ENCODE measurements at places on chromosomes 2 and 18. TPM values are rescaled to one million over a fixed set of nuclear protein-coding genes. Genes with fewer than 3 reads are reported as not detected.

Gene CFAP65
- total RNA-seq: not detected

Gene KCNS3
- not detected for total RNA-seq

Gene KCNG2
- total RNA-seq: not detected

Gene ASB18
- total RNA-seq: not detected

Gene AOX1
- not detected for total RNA-seq

DNA sequence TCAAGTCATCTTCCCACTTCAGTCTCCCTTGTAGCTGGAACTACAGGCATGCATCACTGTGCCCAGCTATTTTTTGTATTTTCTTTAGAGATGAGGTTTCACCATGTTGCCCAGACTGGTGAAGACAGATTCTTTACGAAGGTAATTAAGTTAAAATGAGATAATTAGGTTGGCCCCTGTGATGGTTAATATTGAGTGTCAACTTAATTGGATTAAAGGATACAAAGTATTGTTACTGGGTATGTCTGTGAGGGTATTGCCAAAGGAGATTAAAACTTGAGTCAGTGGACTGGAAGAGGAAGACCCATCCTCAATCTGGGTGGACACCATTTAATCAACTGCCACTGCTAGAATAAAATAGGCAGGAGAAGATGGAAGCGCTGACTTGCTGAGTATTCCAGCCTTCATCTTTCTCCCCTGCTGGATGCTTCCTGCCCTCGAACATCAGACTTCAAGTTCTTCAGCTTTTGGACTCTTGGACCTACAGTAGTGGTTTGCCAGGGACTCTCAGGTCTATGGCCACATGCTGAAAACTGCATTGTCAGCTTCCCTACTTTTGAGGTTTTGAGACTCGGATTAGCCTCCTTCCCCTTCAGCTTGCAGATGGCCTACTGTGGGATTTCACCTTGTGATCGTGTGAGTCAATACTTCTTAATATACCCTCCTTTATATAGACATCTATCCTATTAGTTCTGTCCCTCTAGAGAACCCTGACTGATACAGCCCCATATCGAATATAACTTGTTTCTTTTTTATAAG lies 269.1 kb downstream of the TMX3 start:
- no peaks in the 10 kb centered on the region for H3K4me1 ChIP-seq
- H3K4me3 ChIP-seq: no peak overlapping the region
- H3K27me3 ChIP-seq: no peaks in the 10 kb centered on the region
- no peak for DNase-seq

GRCh38 chr2:127783101-127783500 lies 27.9 kb downstream of the WDR33 start:
- no peak overlapping the region for H3K4me3 ChIP-seq
- DNase-seq: no peak
- H3K27ac ChIP-seq: no peak overlapping the region

GRCh38 chr2:68709421-68709911 lies 25.1 kb upstream of the ARHGAP25 start:
- H3K4me1 ChIP-seq: peaks cover 15% of the 10 kb centered on the region
- peak overlapping the region; percentile 32 for H3K27ac ChIP-seq
- no peaks in the 10 kb centered on the region for H3K27me3 ChIP-seq
- no peaks in the 10 kb centered on the region for H3K36me3 ChIP-seq

GRCh38 chr2:6914828-6915227 lies 2.4 kb upstream of the RNF144A start:
- no peak overlapping the region for H3K27ac ChIP-seq
- H3K36me3 ChIP-seq: peaks cover 2% of the 10 kb centered on the region
- no peak for DNase-seq
- peaks cover 46% of the 10 kb centered on the region for H3K4me1 ChIP-seq
- H3K27me3 ChIP-seq: no peaks in the 10 kb centered on the region

DNA sequence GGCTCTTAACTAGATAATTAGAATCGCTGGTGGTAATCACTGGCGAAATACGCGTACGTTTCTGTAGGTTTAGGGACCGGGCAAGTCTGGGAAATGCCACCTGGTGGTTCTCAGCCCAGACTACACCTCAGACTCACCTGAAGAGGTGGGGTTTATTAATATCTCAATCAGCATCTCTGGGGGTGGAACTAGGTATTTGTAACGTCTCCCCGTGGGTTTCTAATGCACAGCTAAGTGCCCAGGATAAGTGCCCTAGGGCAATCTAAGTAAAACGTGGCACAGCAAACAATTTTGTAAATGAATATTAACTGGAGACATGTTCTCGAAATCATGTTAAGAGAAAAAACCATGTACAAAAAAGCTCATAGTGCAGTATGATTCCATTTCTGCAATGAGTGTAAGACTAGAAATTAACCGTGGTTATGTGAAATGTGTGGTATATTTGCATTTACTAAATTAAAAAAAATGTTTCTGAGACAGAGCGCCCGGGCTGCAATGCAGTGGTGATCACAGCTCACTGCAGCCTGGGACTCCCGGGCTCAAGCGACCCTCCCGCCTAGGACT lies 760 bp upstream of the CNOT11 start:
- peaks cover 3% of the 10 kb centered on the region for H3K36me3 ChIP-seq
- H3K27ac ChIP-seq: peak overlapping the region; percentile 97
- DNase-seq: peak; percentile 10
- H3K4me3 ChIP-seq: peak overlapping the region; percentile 100

GRCh38 chr2:235538981-235539380 lies 45.1 kb downstream of the AGAP1 start:
- H3K36me3 ChIP-seq: no peaks in the 10 kb centered on the region
- H3K4me3 ChIP-seq: no peak overlapping the region
- H3K4me1 ChIP-seq: no peaks in the 10 kb centered on the region
- H3K27me3 ChIP-seq: peaks cover 33% of the 10 kb centered on the region
- DNase-seq: no peak

GRCh38 chr2:39697454-39697853 lies 31.7 kb downstream of the TMEM178A start:
- H3K27ac ChIP-seq: no peak overlapping the region
- H3K4me3 ChIP-seq: no peak overlapping the region
- peaks cover 2% of the 10 kb centered on the region for H3K4me1 ChIP-seq

- no peak overlapping the region for H3K27ac ChIP-seq
- DNase-seq: no peak
- H3K4me1 ChIP-seq: peaks cover 4% of the 10 kb centered on the region
These were observed 140.1 kb downstream of the NR4A2 start for GRCh38 chr2:156192468-156192867.

- H3K36me3 ChIP-seq: peaks cover 10% of the 10 kb centered on the region
- no peak for DNase-seq
- no peak overlapping the region for H3K4me3 ChIP-seq
- H3K27ac ChIP-seq: peak overlapping the region; percentile 24
These were observed 40.3 kb downstream of the CYB5A start for GRCh38 chr18:74251297-74252038.

- peaks cover 7% of the 10 kb centered on the region for H3K4me1 ChIP-seq
- no peak overlapping the region for H3K27ac ChIP-seq
- peaks cover 5% of the 10 kb centered on the region for H3K36me3 ChIP-seq
- no peaks in the 10 kb centered on the region for H3K27me3 ChIP-seq
- no peak for DNase-seq
- no peak overlapping the region for H3K4me3 ChIP-seq
These were observed 53.6 kb downstream of the HK2 start for GRCh38 chr2:74887445-74887951.

DNA sequence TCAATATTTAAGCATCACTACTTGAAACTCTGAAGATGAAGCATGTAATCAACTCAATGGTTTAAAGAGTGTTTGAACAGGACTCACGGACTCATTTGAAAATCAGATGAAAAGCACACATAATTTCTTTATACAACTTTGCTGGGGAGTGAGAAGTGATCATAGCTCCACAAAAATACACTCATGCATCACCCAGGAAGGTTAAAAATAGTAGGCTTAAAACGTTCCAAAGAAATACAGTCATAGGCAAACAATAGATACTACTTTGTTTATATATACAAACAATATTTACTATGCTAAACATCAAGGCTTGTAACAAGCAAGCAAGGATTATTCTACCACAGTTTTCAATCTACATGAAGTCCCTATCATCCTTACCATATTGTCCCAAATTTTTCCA lies 11.6 kb downstream of the HNRNPLL start:
- peaks cover 2% of the 10 kb centered on the region for H3K36me3 ChIP-seq
- H3K27me3 ChIP-seq: no peaks in the 10 kb centered on the region
- peak overlapping the region; percentile 98 for H3K27ac ChIP-seq
- peaks cover 52% of the 10 kb centered on the region for H3K4me1 ChIP-seq
- DNase-seq: no peak
- H3K4me3 ChIP-seq: peak overlapping the region; percentile 73

DNA sequence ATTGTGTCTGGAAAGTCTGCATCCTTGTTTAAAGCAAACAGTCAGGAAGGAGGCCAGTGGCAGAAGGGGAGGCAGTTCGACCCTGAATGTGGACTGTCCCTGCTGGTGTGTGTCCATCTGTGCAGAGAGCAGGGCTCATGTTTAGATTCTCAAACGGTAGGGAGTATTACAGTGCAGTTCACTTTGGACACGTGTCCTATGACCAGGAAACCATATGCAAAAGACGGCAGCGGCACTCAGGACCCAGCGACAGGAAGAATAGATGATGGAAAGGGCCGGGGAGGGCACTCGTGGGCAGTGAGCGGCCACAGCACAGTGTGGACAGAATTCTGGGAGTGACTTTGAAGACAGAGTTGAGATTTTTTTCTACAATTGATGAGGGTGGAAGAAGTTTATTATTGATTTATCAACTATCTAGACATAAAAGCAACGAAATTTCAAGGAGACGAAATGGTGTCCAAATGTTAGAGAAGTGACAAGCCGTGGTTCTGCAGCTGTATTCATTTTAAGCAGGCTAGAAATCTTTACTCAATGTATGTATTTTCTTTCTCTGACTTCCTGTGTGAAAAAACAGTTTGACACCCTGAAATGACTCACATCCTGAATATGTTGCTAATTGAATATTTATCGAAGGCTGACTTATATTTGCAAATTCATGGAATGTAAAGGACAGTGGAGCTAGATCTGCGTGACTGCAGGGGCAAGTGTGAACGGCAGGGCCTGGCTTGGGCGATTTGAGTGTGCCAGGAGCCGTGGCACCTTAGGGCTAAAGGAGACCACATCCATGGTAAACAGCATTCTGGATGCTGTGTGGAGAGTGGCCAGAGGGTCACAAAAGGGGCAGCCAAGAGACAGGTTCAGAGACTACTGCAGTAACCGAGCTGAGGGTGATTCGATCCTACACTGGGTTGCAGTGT lies 214.2 kb downstream of the PTGR3 start:
- H3K4me3 ChIP-seq: peak overlapping the region; percentile 94
- no peaks in the 10 kb centered on the region for H3K36me3 ChIP-seq

GRCh38 chr18:75036917-75037688 lies 171.8 kb downstream of the PTGR3 start:
- no peak for DNase-seq
- no peaks in the 10 kb centered on the region for H3K27me3 ChIP-seq
- no peak overlapping the region for H3K27ac ChIP-seq

GRCh38 chr18:42296192-42296591 lies 341.2 kb downstream of the PIK3C3 start:
- peaks cover 12% of the 10 kb centered on the region for H3K27me3 ChIP-seq
- peaks cover 3% of the 10 kb centered on the region for H3K36me3 ChIP-seq
- no peak overlapping the region for H3K4me3 ChIP-seq
- H3K4me1 ChIP-seq: peaks cover 2% of the 10 kb centered on the region
- H3K27ac ChIP-seq: no peak overlapping the region
- DNase-seq: no peak

DNA sequence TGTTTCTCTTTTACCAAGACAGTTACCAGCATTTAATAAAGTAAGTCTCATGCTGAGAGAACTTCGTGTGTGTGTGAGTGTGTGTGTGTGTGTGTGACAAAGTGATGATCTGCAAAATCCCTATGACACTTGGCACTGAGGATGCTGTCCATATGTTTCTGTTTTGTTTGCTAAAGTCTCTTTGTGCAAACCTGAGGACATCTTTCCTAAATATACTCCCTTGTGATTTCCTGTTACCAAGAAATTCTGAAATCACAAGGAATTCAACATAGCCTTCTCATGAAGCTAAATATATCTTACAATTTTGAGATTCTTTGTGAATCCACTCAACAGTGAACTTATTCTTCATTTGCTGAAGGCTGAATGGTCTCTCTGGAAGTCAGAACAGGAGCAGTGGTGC lies 1359.7 kb upstream of the NRXN1 start:
- H3K27ac ChIP-seq: no peak overlapping the region
- no peaks in the 10 kb centered on the region for H3K27me3 ChIP-seq
- no peaks in the 10 kb centered on the region for H3K36me3 ChIP-seq
- no peak overlapping the region for H3K4me3 ChIP-seq

GRCh38 chr2:10161961-10162441 lies 39.5 kb downstream of the RRM2 start:
- DNase-seq: no peak
- no peaks in the 10 kb centered on the region for H3K27me3 ChIP-seq
- H3K4me1 ChIP-seq: peaks cover 12% of the 10 kb centered on the region
- no peak overlapping the region for H3K27ac ChIP-seq
- no peak overlapping the region for H3K4me3 ChIP-seq

GRCh38 chr2:105802587-105802986 lies 57.9 kb downstream of the NCK2 start:
- H3K4me1 ChIP-seq: peaks cover 77% of the 10 kb centered on the region
- H3K4me3 ChIP-seq: peak overlapping the region; percentile 67
- no peaks in the 10 kb centered on the region for H3K27me3 ChIP-seq
- peak; percentile 57 for DNase-seq
- H3K36me3 ChIP-seq: peaks cover 3% of the 10 kb centered on the region

DNA sequence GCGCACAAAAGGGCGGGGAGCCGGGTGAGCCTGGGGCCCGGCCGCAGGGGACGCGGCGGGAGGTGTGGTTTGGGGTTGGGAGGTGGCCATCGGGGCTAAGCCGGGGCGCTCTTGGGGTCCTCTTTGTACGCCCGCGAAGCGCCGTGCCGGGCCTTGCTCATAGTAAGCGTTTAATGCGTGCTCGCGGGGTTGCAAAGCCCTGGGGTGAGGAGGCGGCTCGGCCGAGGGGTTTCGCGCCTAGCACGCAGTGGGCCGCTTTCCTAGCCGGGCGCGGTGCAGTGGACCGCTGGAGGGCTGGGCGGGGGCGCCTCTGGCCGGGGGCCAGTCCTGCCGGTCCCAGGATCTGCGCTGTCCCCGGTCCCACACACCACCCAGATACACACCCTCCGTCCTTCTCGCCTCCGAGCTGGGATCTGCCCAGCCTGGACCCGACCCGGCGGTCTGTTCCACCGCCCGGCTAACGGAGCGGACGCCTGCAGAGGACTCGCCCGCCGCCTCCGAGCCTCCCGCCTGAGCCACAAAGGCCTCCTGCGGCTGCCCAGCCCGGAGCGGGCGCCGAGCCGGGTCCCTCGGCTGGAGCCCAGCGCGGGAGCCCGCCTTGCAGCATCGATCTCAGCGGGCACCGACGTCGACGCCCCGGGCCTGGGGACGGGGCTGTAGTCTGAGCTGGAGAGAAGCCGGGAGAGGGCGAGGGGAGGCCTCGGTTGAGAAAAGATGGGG lies 564 bp downstream of the DPYSL5 start:
- H3K27me3 ChIP-seq: peaks cover 48% of the 10 kb centered on the region
- peak; percentile 12 for DNase-seq
- peaks cover 9% of the 10 kb centered on the region for H3K4me1 ChIP-seq
- H3K36me3 ChIP-seq: no peaks in the 10 kb centered on the region
- no peak overlapping the region for H3K27ac ChIP-seq
- H3K4me3 ChIP-seq: peak overlapping the region; percentile 89

- no peaks in the 10 kb centered on the region for H3K4me1 ChIP-seq
- H3K4me3 ChIP-seq: no peak overlapping the region
- no peak overlapping the region for H3K27ac ChIP-seq
- no peaks in the 10 kb centered on the region for H3K36me3 ChIP-seq
These were observed 224.7 kb downstream of the CDH7 start for GRCh38 chr18:65975536-65975935.

- H3K36me3 ChIP-seq: no peaks in the 10 kb centered on the region
- no peaks in the 10 kb centered on the region for H3K4me1 ChIP-seq
- no peak for DNase-seq
These were observed 2036.5 kb upstream of the CELF4 start for GRCh38 chr18:39602131-39602530.

GRCh38 chr18:79857082-79857671 lies 59.4 kb downstream of the KCNG2 start:
- peaks cover 4% of the 10 kb centered on the region for H3K4me1 ChIP-seq
- peaks cover 3% of the 10 kb centered on the region for H3K36me3 ChIP-seq
- H3K27ac ChIP-seq: no peak overlapping the region
- H3K4me3 ChIP-seq: no peak overlapping the region
